ENCODE measurements at places on chromosomes 1 and 21.
A peak's percentile ranks its signal among the peaks of the same experiment; 100 is the strongest.

DNA sequence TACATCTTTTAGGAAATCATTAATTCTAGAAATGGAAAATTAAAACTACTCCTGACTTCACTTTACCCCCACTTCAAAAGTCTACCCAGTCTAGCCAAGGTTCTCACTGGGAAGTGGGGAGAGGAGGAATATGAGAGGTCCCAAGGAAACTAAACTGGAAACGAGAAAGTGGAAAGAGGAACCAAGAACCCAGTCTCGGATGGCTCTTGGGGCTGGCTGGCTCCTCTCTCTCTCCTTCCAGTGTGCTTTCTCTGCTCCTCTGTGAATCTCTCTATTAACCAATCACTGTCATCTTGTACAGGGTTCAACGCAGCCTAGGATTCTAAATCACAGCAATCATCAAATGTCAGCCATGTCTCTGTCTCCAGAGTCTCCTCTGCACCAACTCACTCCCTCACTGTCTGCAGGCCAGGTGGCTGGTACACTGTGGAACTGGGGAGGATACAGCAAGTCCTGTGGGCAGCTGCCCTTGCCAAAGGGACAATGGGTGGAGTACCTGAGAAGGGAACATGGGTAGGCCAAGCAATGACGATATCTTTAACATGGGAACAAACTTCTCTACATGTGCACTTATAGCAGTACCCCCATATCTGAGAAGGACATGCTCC is 33.7 kb downstream of the GNB1 start:
- no peak for DNase-seq

GRCh38 chr21:29571949-29572348 is 273.2 kb downstream of the BACH1 start:
- no peak for DNase-seq

DNA sequence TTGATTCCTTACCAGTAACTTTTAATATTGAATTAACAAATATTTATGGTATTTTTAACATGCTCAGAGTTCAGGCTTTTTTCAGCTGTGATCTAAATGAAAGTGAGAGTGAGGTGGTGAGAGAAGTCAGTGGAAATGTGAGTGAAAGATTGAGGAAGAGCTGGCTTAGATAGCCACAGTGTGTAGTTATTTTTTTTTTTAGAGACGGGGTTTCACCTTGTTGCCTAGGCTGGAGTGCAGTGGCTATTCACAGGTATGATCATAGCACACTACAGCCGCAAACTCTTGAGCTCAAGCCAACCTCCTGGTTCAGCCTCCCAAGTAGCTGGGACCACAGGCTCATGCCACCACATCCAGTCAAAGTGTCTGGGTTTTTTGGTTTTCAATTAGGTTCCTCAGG is 10.9 kb downstream of the RNF11 start:
- DNase-seq, result no peak

GRCh38 chr1:67716800-67717199 is 31.8 kb downstream of the GADD45A start:
- DNase-seq, result no peak

DNA sequence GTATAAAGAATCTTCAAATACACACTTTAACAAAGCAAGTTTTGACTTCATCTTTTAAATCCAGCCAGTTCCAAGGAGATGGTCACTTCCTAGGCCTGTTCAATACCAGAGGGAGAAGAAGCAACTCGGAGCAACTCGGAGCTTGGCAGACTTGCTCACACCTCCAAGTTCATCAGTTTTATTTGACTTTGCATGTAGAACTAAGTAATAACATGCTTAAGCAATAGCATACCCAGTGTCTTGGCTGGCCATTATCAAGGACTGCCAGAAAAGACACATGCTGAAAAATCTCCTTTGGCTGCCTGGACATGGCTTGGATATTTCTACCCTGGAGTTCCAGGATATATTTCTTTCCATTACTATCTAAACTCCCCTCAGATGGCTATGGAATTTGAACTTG is 52.6 kb downstream of the GNG12 start:
- no peak for DNase-seq

- DNase-seq, result no peak
Measured at GRCh38 chr1:198929111-198929604, 290.3 kb downstream of the PTPRC start.

DNA sequence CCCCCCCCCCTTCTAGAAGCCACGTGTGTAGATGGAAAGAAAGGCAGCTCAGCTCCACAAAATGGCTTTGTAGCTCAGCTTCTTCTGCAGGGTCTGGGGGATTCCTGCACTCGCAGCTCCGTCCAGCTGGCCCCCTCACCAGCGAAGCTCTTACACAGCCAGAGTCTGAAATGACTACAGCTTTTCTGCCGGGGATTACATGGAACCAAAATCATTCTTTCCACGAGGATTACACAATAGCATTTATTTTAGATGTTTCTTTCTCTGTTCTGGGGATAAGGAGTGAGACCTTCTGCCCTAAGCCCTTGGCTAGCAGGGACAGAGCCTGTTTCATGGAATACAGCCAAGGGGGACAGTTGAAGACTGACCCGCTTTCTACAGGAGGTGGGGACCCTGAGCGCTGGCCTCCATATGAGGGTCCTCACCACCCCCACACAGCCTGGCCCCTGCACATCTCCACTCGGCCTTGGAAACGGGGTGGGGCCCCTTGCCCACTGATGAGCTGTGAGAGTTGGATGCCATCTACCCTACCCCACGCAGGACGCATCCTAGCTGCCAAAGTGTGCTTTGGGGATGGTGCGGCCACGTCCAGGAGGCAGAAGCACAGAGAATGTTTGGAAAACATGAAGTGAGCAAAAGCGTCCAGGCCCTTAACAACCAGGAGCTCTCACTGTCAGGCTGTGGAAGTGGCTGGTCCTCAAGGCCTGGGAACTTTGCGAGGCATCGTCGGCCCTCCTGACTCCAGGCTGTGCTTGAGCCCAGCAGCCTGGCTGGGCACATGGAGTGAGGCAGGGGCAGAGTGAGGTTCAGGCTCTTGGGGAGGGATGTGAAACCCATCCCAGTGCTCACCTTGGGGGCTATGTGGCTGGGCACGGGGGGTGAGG is 14.5 kb downstream of the ACTRT2 start:
- DNase-seq, result peak; percentile 10

DNA sequence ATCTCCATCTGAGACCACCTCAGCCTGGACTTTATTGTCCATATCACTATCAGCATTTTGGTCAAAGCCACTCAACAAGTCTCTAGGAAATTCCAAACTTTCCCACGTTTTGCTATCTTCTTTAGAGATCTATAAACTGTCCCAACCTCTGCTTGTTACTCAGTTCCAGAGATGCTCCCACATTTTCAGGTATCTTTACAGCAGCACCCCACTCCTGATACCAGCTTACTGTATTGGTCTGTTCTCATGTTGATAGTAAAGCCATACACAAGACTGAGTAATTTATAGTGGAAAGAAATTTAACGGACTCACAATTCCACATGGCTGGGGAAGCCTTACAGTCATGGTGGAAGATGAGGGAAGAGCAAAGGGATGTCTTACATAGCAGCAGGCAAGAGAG is 465.4 kb upstream of the PBX1 start:
- no peak for DNase-seq

- DNase-seq, result no peak
Measured at GRCh38 chr1:19743793-19744192, 55.9 kb downstream of the TMCO4 start.

GRCh38 chr21:31929548-31929947 is 56.7 kb downstream of the HUNK start:
- no peak for DNase-seq

GRCh38 chr1:233470741-233471499 is 143.0 kb upstream of the KCNK1 start:
- no peak for DNase-seq

DNA sequence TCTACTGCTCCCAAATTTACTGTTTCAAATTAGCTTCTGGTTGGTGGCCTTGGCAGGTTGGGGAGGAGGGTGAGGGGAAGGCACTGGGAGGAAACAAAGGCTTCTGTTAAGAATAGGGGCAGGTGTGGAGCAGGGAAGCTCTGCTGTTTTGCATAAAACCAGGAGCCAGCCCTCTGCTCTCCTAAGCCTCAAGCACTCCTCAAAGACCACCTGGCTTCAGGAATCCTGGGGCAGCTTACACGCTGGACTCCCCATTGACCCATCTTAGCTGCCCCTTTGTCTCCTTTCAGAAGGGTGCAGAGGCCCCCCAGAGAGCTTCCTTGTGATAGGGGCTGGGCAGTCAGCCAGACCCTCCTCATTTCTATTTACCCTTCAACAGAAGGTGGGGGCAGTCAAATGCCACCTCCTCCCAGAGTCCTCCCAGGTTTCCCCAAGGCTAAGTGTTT is 11.5 kb upstream of the DHRS3 start:
- DNase-seq, result no peak

GRCh38 chr1:201180901-201181300 is 9.7 kb upstream of the IGFN1 start:
- no peak for DNase-seq

GRCh38 chr1:56922070-56922469 is 43.7 kb downstream of the C8B start:
- no peak for DNase-seq

DNA sequence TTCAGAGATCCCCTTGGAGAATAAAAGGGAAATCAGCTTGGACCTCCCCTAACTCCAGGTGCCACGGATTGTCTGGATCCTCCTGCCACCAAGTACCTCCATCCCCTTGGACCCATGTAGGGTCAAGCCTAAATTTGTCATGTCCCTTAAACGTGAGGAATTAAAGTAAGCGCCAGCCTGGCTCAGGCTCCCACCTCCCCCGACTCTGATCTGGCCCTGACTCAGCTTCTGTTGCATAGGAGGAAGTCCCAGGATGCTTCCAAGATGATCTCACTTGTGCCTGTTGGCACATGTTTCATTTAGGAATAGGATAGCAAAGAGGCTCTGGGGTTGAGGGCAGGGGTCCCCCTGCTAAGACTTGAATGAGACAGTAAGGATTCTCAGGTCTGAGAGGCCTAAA is 231.9 kb upstream of the JUN start:
- DNase-seq, result no peak

GRCh38 chr1:83693427-83694126 is 305.4 kb downstream of the TTLL7 start:
- DNase-seq, result no peak

DNA sequence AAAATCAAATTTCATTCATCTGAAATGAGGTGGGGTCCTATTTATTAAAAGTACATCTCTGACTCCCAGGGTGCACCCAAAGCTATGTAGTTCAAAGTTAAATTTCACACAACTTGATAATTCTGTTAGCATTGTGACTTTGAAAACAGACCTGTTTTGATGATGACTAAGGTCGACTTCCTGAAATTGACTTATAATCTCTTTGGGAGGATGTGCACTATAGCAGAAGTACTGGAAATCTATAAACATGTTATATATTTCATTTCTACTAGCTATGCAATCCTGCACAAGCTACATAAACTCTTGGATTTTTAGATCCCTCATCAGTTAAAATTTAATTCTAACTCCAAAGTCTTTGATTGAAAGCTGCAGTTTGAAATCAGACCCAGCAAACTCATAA is 507.6 kb downstream of the NEGR1 start:
- no peak for DNase-seq

- no peak for DNase-seq
Measured at GRCh38 chr1:30318864-30319718, 404.3 kb downstream of the MATN1 start.

DNA sequence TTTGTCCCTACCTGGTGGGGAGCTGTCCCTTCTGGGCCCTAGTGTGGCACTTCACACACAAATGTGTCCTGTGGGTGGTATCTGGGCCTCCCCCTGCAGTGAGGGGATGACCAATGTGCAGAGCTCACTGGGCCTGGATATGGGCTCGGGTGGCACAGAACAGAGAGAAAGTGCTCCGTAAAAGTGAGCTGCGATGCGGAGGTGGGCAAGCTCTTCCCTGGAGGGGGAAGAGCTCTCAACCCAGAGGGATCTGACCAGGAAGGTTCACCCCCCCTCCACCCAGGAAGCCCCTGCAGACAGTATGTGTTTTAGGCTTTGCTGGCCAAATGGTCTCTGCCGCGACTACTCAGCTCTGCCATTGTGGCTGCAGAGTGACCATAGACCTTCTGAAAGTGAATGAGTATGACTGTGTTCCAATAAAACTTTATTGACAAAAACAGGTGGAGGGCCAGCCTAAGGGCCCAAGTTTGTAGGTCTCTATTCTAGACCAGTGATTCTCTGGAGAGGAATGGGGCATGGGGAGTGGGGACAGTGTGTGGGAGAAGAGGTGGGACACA is 8.6 kb upstream of the ITGB2 start:
- no peak for DNase-seq

DNA sequence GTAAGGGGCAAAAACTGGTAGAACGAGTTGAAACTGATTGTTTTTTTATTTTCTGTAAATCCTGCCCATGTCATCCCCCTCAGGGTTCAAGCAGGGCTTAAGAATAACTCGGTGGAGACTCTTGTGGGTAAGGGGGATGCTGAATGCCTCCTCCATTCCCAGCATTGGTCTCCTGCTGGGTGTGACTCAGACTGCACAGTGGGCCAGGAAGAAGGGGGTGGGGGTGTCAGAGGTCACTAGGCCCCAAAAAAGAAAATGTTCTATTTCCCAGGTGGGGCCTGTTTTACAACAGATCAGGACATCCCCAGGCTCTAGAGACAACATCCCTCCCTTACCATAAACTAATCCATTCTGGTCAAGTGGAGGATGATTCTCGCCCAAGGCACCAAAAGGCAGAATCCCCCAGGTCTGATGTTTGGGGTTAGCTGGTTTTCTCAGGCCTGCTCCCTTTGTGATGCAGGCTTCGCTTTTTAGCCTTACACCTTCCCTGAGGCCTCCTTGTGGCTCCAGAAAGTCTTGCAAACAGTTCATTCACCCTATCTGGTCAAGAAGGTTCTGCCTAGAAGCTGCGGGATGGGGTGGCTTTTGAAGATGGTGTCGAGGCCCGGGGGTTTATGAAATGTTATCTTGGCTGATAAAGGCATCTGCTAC is 10.7 kb upstream of the GRHL3 start:
- no peak for DNase-seq

DNA sequence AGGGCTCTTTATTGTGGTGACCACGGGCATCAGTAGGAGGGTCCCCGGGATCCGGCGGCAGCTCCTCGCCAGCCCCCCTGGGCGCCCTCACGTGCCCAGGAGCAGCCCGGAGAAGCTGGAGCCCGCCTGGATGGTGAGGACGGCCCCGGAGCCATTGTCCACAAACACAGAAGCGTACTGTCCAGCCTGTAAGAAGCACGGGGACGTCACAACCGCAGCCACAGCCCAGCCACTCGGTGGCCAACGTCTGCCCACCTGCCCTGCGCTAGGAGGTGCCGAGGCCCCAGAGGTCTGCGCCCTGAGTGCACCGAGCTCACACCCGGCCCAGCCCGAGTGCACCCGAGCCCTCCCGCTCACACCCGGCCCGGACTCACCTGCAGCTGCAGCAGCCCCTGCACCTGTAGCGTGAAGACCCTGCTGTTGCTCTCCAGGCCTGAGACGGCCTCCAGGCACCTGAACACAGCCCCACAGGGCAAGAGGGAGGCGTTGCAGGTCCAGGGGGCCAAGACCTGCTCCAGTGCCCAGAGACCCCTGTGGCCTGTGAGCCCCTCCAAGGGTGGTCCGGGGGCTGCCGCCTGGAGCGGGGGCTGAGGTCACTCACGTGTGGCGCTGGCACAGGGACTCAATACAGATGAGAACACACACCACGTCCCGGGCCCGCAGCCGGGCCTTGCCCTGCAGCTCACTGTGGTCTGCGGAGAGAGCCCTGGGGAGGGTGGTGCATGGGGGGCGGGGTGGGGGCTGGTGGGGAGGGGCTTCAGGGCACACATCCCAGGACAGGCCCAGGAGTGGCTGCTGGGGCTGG is 3.9 kb downstream of the C1QTNF12 start:
- DNase-seq, result no peak

Data from activated T-cell treated with anti-CD3 and anti-CD28 coated beads, Interleukin-2, amount 50 U/mL, for 1 hour (primary cell).